ENCODE measurements at places on chromosomes 16 and 17.

DNA sequence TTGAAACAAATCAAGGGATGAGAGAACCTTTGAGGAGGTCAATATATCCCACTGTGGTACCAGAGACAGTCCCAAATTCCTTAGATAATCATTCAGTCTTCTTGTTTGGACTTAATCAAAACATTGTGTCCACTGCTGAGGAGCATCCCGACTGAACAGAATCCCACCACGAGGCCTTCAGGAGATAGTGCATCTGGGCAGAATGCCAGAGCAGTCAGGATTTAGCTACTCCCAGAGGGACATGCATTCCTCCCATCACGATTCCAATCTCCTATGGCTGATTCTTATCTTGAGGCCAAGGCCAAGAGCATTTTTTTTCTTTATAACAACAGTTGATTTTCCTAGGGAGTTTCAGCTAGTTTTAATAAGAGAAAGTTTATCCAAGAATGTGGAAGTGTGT is 87.4 kb upstream of the COX10 start:
- DNase-seq: no peak

DNA sequence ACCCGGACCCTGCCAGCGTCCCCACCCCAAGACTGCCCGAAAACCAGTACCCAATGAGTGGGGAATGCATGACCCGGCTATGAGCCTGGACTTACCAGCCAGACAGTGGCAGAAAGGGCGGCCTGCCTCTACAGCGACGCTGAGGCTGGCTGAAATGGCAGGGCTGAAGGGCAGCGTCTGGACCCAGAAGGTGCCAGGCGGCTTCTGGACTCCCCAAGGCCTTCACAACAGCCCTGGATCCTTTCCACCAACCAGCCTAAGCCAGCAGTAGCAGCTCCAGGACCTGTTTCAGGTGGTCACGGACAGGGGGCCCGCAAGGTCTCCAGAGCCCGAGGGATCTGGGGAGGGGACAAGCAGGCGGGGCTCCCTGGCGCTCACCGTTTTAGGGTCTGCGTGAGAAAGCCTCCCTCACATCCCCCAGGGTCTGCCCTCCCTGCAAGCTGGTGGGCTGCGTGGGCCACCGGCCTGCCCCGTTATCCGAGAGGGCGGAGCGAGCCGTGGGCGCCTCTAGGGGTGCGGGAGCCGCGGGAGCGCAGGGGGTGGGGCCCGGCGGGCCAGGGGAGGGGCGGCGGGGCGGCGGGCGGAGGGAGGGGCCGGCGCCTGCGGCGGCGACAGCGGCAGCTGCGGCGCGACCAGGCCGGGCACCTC is at the start of gene RIPOR1:
RIPOR1 (plus strand) TSS at position 608 of the 648 bp plus-strand sequence. CDS start 9,618 bp downstream, outside the sequence.
- DNase-seq: no peak

DNA sequence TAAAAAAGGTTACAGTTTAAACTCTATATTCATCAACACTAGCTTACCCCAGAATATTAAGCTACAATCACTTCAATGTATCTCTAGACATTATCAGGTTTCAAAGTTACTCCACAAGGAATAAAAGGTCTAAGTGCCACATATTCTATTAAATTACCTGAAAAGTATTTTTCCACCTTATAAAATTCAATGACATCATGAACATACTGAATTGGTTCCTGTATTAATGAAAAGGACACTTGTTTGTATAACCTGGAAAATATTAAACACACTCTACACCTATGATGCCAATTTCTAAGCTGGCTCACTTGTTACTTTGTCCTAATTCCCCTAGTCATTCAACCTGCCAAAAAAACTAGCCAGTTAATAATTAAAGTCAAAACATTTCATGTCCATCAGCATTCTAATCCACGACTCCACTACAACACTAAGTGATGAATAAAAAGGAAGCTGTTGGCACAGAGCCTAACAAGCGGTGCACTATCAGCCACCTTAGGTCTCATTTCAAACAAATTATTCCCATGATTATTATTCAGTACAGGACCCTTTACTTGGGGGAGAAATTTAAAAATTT is 12.2 kb downstream of the MED13 start:
- DNase-seq: no peak

DNA sequence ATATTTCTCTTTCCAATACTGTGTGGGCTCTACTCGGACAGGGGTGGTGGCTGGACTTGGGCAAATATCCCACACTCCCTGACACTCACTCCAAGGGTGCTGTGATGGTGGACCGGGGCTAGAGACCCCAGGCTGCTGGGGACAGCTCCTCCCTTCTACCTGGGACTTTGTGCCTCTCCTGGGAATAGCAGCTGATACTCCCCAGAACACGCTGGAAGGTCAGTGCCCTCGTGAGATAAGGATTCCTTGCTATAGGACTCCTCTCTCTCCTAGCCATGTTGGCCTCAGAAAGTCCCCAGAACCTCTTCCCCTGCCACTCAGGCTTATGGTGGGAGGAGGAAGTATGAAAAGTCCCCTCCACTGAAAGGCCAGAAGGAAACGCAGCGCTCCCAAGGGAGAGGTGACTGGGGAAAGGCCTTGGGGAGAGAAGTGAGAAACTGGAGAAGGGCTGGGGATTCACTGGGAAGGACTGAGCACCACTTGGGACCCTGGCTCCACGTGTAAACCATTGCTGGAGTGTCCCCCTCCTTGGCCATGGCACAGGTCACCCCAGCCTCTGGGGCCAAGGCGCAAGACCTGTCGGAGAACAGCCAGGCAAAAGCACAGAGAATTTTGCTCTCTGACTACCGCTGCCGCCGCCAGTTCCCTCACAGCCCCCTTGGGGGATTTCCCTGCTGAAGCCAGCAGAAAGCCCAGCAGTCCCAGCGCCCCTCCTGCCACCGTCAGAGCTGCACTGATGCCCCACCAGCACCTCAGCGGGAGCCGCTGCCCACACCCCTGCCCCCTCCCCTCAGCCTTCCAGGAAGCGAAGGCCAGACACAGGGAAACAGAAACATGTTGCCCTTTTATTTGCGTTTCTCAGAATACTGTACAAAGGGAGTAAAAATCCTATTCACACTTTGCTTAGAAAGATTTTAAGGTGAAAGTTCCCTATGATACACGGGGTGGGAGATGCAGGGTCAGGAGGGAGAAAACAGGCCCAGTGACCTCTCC is 2.1 kb upstream of the GSDMB start:
- no peak for DNase-seq

DNA sequence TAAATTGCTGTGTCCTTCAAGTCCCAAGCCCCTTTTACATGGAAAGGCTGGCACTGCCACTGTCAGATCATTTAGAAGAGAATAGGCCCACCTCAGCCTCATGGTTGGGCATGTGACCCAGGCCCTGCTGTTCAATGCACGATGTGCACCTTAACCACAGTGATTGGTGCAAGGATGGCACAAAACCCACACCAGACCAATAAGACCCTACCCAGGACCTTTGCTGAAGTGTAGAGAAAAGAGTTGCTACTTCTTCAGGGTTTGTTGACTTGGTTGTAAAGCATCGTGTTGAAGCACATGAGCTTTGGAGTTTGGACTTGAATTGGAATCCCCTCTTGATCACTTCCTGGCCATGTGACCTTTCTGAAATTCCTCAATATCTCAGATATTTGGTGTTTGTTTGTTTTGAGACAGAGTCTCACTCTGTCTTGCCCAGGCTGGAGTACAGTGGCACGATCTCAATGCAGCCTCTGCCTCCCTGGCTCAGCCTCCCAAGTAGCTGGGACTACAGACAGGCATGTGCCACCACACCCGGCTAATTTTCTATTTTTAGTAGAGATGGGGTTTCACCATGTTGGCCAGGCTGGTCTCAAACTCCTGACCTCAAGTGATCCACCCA is 24.8 kb downstream of the DNAJA2 start:
- DNase-seq: no peak

DNA sequence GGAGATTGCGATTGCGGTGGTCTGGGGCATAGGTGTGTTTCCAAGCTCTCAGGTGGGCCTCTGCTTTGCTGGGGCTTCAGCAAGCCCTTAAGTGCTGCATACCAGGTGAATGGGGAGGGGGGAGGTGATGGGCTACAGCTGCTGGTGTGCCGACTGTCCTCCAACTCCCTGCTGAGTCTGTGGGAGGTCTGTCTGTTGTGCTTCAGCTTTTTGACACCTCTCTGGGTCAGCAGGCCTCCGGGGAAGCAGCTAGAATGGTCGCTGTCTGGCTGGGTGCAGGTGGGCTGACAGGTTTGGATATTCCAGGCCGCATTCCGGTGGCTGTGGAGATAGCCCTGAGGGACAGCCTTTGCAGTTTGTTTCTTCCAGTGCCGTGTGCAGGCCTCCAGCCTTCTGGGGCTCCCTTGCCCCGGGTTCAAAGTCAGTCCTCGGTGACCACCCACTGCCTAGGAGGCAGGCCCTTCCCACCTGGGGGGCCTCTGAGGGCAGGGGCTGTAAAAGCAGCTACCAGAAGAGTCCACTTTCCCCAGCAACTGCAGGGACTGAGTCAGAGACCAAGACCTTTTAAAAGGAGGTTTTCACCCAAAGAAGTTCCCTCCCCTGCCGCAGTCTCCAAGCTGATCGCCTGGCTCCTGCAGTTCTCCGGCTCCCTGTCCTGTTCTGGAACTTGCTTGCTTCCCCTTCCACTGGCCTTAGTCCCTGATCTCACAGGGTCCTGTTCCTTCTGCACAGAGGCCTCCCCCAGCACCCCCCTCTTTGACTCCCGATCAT is 2.0 kb upstream of the TTYH2 start:
- no peak for DNase-seq

GRCh38 chr17:34895383-34895782 is 65.9 kb downstream of the CCT6B start:
- DNase-seq: no peak

GRCh38 chr16:71467810-71468209 is 5.8 kb upstream of the ZNF23 start:
- DNase-seq: no peak

- peak; percentile 96 for DNase-seq
These were observed 80.3 kb downstream of the TNRC6C start for GRCh38 chr17:78038748-78039288.

- no peak for DNase-seq
These were observed 22.1 kb downstream of the CRISPLD2 start for GRCh38 chr16:84841787-84842300.

DNA sequence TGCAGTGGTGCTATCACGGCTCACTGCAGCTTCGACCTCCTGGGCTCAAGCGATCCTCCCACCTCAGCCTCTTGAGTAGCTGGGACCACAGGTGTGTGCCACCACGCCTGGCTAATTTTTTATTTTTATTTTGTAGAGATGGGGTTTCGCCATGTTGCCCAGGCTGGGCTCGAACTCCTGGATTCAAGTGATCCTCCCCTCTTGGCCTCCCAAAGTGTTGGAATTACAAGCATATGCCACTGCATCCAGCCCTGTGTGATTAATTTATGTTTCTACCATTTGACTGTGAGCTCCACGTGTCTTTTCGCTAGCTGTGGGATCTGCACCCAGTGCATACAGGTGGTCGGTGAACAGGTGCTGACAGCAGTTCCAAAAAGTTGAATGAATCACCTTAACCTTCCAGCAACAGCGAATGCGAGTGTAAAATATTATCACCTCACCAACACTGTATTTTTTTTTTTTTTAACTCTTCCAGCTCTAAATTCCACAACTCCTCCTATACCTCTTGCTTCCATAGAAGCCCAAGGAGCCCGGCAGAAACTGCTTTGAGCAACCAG is 484 bp upstream of the NUDT7 start:
- no peak for DNase-seq

GRCh38 chr17:17994271-17995069 is 21.8 kb downstream of the DRC3 start:
- DNase-seq: peak; percentile 59

DNA sequence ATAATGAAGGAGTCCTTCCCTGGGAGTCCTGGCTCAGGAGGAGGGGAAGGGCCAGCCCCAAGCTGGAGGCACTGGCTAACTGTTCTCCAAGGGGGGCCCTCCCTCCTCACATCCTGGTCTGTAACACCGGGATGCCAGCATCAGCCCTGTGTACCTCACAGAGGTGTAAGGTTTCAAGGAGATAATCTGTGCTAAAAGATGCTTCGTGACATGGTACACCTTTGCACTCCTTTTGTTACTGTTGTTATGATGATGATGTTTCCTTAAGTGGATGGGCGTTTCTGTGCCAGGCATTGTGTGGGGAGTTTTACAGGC is 236.7 kb upstream of the TNRC6C start:
- DNase-seq: no peak

DNA sequence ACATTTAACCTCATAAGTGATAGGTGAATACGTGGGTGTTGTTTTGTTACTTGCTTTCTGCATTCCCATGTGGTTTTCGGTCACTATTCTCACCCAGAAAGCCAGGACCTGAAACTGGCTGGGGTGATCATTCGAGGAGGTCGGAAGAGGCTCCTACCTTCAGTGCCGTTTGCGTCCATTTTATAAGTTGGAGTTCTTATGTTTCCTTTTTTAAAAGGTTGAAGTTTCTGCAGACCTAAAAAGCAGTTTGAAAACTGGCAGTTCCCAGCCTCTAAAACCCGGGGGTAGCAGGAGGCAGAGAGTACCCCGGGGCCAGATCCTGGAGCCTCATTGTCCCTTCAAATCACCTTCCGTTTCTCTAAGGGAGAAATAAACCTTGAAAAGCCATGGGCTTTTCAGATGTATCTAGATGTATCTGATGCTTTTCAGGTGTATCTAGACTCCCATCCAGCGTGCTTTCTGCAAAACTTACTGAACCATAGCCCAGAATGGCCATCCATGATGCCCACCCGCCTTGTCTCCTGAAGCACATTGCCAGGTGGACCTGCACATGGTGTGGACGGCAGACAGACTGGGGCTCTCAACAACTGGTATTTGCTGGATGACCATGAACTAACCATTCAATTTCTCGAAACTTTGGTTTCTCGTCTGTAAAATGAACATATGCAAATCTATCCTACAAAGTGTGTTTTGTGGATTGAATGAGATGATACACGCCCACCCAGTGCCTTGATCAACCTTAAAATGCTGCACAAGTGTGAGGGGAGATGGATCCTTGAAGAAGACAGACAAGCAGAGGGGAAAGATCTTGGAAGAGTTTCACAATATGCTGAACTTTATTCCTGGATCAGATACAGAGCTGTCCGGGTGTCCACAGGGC is 1.3 kb downstream of the NLRC5 start:
- DNase-seq: no peak

- DNase-seq: no peak
These were observed at the start of gene CACNG1 for GRCh38 chr17:67044016-67044772. Gene CACNG1 (plus strand): TSS chr17:67044554. CDS start chr17:67044661, 107 bp downstream.

DNA sequence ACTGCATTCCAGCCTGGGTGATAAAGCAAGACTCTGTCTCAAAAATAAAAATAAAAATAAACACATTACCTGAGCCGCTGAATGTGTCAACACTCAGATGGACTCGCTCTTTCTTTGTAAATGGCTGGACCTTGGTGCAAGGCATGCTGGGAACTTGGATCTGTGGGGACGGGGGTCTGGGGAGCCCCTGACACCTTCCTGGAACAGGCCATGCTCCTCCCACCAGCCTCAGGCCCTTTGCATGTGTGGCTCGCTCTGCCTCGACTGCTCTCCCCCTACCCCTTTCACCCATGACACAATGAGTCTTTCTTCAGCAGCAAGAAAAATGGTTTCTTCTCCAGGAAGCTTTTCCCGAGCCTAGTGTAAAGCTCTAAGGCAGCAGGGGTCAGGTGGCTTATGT is 94.0 kb upstream of the CDH5 start:
- DNase-seq: no peak

DNA sequence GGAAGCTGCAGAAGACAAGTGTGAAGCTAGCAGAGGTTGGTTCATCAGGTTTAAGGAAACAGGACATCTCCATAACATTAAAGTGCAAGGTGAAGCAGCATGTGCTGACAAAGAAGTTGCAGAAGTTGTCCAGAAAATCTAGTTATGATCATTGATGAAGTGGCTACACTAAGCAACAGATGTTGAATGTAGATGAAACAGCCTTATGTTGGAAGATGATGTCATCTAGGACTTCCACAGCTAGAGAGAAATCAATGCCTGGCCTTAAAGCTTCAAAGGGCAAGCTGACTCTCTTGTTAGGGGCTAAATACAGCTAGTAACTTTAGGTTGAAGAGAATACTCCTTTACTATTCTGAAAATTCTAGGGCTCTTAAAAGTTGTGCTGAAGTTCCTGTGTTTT is 340.2 kb upstream of the SOX9 start:
- DNase-seq: no peak
